Germinal center (tissue), 1 donor: ENCODE measurements at places on chromosomes 4 and X.

- no peak for DNase-seq
These were observed 10.2 kb downstream of the TEX13A start for GRCh38 chrX:105210258-105210657.

DNA sequence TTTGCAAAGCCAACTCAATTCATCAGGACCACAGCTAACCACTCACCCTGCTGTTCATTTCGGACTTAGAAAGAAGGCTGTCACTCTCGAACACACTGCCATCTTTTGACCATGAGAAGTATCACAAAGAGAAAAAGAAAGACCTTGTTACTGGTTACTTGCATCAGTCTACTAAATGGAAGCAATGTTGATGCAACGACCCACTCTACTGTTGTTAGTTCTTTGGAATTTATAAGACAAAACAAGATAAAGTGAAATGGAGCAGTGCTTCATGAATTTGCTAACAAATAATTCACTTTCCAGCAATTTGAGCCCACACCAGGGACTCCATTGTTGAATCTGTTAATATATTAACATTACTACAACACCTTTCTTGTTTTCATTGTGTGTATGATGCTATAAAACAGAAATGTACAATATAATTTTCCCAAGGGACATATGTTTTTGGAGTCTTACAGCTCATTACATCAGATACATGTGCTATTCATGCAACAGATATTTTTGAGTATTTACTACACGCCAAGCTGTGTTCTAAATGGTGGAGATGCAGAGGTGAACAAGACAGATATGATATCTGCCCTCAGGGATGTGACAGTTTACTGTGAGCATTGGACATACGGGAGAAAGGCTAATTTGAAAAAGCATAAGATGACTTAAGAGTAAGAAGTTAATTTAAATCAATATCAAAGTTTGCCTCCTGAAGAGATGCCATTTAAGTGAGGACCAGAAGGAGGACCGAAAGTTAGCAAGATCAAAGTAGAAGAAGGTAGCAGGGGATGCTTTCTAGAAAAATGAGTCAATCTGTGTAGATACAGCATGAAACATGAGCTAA lies 87.2 kb downstream of the AREG start:
- DNase-seq = peak; percentile 9

DNA sequence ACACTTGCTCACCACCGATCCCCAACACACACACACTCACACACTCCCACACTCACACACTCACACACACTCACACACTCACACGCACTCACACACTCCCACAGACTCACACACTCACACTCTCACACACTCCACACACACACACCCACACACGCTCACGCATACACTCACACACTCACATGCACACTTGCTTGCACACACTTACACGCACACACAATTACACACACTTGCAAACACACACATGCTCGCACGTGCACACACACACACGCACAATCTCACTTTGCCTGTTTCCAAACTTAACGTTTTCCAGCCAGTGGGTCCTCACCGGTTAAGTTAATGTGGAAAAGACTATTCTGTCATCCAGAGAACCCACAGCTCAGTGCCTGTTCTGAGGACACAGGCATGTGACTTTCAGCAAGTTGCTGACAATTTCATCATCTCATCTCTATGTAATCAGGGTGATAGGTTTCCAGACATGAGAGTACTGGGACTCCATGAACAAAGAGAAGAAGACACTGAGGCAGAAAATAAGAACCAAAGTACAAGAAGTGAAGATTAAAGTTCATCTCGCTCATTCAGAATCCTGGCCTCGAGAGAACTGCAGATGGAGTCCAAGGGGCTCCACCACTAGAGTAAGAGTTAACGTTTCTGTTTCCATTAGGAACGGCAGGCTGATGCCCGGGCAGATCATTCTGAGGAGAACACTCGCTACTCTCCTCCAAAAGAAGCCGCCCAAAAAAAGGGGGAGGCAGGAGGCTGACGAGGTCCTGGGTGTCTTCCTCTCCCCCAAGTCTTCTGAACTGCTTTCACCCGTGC lies 153.2 kb upstream of the FRG1 start:
- no peak for DNase-seq

DNA sequence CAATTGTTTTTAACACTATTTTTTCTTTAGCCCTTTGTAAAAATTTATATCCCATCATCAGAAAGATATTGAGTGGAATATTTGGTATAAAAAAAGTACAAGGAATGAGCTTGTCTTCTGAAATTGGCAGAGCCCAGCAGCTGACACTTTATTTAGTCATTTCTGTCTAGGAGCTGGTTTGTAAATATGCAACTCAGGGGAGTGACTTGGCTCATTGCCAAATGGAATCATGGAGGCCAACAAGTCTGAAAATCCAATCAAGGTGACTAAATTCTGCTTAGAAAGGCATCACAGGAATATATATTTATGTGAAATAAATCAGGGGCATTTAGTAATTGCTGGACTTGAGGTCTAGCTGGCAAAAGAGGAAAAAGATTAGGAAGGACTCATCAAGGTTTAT lies 74.4 kb downstream of the OTC start:
- DNase-seq = no peak

DNA sequence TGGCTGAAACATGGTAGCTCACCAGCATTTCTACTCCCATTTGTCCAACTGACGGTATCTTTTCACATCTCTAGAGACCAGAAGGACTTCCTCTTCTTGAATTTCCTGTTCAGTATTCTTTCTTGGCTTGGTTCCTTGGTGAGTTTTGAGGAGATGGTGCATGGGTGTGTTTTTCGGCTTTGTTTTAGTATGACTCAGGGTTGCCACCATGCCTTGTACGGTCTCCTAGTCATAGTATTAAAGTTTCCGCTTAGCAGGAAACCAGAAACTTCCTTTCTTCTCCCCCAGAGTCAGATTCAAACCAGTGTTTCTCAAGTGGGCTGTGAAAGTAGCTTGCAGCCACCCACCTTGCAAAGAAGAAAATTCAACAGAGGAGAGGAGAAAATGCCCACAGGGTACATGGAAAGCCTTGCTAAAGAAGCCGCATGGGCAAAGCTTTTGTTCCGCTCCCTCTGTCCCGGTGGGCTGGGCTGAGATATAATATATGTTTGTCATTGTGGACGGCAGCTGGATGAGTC lies 5.7 kb downstream of the CD99 start:
- peak; percentile 44 for DNase-seq

GRCh38 chrX:118807151-118808017 lies 16.2 kb upstream of the ZCCHC12 start:
- DNase-seq = no peak

- no peak for DNase-seq
These were observed 392.3 kb upstream of the GALNT7 start for GRCh38 chr4:172776203-172776861.

GRCh38 chr4:148961526-148961925 lies 519.3 kb upstream of the NR3C2 start:
- no peak for DNase-seq

DNA sequence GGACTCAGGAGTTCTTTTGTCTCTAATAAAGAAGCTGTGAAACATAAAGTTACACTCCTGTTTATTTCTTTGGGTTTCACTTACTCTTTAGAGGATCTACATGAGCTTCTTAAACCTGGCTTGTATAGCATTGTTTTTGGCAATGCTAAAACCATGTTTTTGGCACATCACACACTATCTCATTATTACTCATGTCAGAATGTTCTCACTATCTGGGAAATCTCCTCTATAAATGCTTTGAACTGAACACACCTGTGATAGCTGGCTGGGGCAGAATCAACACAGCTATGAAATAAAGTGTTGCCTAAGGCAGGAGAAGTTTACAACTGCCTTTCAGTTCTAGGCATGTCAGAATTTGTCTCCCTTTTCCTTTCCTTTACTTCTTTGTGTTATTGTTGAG lies 52.6 kb downstream of the SULT1B1 start:
- DNase-seq = no peak

DNA sequence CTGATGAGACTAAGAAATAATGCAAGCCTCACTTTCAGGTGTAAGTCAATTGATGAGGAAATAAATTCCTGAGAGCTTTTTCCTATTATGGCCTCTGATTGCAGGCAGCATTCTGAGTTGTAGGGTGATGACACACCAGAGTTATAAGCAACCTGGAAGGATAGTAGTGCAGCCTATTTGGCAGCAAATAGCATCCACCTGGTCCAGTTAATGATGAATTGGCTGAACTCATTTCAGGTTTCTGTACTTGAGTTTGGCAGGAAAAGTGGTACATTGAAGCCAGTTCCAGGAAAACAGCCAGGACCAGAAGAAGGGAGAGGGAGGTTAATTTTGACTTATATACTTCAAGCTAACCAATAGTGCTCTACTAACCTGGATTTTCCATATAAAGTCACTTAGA lies 316.8 kb downstream of the NAF1 start:
- DNase-seq = no peak

DNA sequence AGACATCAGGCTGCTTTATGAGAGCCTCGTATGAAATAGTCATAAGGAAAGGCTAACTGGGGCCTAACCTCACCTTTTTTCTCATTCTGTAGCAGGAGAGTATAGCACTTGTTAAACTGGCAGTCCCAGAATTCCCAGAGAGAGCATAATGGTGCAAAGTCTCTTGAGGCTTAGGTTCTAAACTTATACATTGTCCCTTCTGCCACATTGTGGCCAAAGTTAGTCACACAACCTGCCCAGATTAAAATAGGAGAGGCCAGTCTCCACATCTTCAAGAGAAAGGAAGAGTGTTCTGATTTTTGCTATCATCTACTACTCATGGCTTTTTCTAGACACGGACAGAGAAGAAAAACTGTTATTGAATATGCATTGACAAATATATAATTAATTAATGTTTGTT lies 1588.9 kb upstream of the PCDH7 start:
- no peak for DNase-seq

GRCh38 chr4:26022346-26023202 lies 108.6 kb downstream of the SMIM20 start:
- no peak for DNase-seq

- no peak for DNase-seq
These were observed 101.9 kb downstream of the PCDH7 start for GRCh38 chr4:30821859-30822612.

DNA sequence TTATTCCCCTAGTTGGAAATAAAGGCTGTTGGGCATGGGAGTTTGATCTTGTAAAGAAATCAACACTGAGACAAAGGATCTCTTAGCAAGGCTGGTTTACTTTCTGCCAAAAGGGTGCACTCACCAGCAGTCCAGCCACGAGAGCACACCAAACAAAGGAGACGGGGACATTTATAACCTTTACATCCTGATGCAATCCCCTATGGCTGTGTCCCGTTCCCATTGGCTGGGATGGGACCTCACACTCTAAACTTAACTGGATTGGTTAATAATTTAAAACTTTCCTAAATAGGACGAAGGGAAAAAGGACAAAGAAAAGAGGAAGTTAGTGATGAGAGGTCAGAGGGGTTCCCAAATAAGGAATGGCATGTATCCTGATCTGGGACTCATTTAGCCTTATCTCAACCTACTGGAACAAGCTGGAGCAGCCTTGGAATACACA lies 17.9 kb downstream of the METAP1 start:
- DNase-seq = no peak

DNA sequence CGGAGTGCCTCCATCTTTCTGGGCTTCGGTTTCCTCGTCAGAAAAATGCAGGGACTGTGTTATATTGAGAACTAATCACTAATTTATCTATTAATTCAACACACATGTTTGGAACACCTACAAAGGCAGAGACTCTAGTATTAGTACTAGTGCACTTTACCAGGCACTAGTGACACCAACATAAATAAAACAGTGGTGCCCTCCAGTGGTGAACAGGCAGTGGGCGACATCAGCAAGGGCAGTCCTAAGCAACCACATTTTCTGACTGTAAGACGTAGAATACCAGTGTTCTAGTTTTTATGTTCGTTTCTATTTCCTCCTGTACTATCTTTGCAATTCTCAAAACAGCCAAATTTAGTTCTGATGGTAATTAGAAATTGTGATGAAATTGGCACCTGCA lies 69.1 kb upstream of the UCP1 start:
- DNase-seq = peak; percentile 57

DNA sequence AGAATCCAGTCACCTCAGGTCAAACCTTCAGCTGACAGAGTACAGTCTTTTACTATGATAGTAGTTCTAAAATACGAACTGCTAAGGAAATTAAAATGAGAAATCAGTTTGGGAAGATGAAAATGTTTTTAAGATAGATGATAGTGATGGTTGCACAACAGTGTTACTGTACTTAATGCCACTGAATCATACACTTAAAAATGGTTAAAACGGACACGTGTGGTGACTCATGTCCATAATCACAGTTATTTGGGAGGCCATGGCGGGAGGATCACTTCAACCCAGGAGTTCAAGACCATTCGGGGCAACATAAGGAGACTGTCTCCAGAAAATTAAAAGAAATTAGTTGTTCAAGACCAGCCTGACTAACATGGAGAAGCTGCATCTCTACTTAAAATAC lies 41.4 kb downstream of the ABHD18 start:
- no peak for DNase-seq

DNA sequence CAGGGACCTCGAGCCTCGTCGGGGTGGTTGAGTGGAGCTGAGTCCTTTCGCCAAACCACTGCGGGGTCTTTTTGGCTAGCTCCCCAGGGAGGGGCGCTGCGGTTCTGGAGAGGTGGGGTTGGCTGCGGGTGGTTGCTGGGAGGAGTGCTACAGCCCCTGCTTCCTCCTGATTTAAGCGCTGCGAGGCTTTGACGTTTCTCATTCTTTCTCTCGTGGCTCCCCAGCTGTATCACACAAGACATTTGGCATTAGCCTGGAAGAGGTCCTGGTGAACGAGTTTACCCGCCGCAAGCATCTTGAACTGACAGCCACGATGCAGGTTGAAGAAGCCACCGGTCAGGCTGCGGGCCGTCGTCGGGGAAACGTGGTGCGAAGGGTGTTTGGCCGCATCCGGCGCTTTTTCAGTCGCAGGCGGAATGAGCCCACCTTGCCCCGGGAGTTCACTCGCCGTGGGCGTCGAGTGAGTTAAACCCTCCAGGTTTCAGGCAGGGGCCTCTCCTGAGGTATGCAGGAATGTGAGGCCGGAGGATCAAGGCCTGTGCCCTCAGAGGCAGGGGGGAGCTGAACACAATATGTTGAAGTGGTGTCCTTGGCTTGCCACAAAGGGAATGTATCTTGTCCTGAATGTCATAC lies 25.5 kb downstream of the ARHGAP36 start:
- no peak for DNase-seq

GRCh38 chr4:57190601-57191481 lies 80.7 kb upstream of the IGFBP7 start:
- DNase-seq = peak; percentile 24
